Large intestine (tissue), 12 donors: ENCODE measurements at places on chromosomes 13 and 19. TPM values are rescaled to one million over a fixed set of nuclear protein-coding genes. Genes with fewer than 3 reads are reported as not detected.

GRCh38 chr19:49824662-49825061 is 6.6 kb downstream of the MED25 start:
- no peak for DNase-seq

GRCh38 chr13:46679369-46680120 is 117.4 kb downstream of the ESD start:
- DNase-seq: peak; percentile 75

GRCh38 chr13:32113532-32113931 is 82.0 kb downstream of the FRY start:
- no peak for DNase-seq

DNA sequence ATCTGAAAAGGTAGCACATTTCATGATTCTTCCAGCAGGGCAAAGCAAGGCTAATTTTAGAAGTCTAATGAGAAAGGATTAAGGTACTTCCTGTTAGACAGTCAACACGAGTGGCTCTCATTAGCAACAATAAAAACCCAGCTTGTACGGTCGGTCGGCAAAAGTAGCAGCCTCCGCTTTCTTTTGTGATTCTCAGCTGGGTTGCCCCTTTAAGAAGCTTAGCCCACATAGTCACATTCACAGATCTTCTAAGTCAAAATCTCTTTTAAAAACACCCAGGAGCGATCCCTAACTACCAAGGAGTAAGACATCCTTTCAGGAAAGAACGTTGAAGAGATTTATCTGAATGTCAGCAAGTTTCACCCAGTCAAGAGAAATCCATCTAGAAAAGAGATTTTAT is 684.8 kb downstream of the DIAPH3 start:
- DNase-seq: no peak

- DNase-seq: no peak
Observed at GRCh38 chr13:48252176-48252575, 19.2 kb downstream of the ITM2B start.

DNA sequence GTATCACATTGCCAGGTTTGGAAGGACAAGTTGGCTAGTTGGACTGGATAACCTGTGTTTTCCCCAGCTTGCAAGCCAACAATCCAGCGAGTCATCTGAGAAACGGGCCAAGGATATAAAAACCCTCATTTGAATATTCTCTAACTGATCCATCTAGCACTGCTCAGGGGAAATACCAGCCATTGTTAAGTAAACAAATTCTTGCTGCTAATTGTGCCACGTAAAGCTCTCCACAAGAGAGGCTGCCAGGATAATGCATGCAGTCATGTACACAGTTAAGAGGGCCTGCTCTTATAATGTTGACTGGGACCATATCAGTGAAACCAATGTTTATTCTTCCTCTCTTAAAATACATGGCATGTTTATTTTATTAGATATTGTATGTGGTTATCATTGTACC is 663.2 kb upstream of the SGCG start:
- DNase-seq: no peak

DNA sequence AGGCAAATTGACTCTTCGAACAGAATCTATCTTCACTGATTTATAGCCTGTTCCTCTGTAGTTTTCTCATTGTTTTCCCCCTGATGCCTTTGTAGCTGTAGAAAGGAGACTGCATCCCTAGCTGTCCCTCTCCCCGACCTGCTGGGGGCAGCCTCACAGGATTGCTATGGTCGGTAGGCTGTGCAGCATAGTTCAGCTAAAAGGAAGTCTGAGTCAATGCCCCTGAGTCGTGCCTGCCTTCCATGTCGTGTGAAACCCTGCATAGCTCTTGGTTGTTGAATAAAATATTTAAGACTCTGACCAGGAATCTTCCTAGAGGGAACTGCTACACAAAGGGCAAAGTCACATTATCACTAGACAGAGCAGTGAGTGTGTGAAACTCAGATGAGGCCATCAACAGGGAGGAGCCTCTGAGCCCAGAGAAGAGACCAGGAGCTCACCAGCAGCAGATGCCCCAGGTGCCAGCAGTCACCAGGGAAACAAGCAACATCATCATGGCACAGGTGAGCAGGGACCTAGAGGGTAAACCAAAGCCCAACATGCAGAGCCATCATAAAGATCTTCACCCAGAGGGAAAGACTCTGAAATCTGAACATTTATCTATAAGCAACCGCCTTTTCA is 108.4 kb upstream of the NBEA start:
- DNase-seq: no peak

- DNase-seq: peak; percentile 3
Observed at GRCh38 chr19:52140032-52140710, 433 bp upstream of the ZNF616 start.

DNA sequence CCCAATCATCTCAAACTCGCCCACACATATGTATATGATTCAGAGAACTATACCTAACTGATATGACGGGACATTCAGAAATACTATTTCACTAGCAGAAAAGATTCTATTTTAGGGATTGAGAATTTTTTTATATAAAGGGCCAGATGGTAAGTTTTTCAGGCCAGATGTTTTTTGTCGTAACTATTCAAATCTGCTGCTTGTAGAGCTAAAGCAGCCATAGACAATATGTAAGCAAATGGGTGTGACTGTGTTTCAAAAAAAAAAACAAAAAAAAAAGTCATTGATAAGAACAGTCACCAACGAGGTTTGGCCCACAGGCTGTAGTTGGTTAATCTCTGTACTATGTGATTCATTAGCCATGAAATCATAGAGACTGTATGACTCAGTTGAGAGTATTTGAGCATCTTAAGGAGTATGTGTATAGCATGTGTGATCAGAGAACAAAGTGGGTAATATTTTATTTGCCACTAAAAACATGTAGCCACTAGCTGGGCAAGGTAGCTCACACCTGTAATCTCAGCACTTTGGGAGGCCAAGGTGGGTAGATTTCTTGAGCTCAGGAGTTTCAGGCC is 2724.7 kb downstream of the PCDH9 start:
- no peak for DNase-seq

GRCh38 chr13:66273011-66273410 is 957.1 kb downstream of the PCDH9 start:
- no peak for DNase-seq

DNA sequence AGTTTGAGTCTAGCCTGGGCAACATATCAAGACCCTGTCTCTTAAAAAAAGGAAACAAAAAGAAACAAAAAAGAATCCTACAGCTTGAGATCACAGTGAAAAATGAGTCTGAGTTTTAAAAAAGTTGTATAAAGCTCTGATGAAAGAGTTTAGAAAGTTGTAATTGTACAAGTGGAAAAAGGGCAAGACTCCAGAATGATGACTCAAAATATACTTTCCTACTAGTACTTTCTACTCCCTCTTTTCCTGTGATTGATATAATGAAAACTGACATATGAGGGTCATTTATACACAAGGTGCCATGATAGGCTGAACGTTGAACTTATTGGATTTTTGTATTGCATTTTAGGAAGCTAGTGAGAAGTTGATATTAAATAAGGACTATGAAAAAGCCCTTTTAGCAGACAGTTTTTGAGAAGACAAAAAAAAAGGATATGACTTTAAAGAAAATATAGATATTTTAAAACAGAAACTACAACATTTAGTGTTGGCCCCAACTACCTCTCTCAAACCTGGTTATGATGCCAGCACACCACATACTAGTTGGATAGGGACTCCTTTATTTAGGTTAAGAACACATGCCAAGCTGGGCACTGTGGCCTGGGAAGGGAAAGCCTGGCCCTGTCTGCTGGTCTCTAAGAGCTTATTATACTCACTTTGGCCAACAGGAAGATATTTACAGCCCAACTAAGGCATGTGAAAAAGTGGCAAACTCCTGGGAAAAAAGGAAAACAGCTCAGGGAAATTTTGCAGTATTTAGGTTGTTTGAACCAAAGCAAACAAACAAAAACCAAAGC is 116.6 kb downstream of the KL start:
- no peak for DNase-seq

GRCh38 chr13:77697217-77698103 is at the start of gene SLAIN1:
Gene SLAIN1 (plus strand): TSS chr13:77697687. CDS start chr13:77697914, 227 bp downstream.
- DNase-seq: peak; percentile 43

DNA sequence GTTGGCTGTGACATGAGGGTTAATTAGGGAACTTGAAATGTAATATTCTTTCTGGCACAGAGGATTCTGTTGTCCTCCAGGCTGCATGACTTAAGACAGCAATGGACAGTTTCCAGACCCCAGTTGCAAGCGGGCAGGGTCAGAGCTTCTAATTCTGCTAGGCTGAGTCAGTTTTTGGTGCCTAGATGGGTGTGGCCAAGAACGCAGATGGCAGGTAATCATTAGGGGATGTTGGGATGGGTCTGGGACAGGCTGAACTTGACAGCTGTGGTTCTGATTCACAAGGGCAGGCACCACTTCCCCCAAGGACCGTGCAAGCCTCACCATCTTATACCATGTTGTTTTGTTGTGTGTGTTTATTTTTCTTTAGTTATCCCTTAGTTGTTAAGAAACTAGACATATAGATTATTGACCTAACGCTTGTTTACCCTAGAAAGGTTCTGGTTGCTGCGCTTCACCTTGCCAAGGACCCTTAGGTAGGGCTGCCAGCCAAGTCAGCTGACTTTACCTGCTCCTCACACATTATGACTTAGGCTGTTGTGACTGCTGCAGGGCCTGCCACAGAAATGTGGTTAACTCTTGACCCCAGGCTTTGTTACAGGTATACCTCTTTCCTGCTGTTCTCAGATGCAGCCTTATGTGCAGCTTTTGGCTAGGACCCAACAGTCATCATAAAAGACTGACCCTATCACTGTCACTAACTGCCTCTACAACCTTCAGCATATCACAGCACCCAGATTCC is 117.7 kb upstream of the KLF12 start:
- no peak for DNase-seq

GRCh38 chr13:111978546-111978945 is 88.4 kb upstream of the SOX1 start:
- no peak for DNase-seq

GRCh38 chr19:36169084-36169760 is 17.0 kb upstream of the COX7A1 start:
- peak; percentile 90 for DNase-seq

- DNase-seq: no peak
Observed at GRCh38 chr19:11539495-11540365, 1.1 kb downstream of the CNN1 start.

GRCh38 chr19:43224855-43225253 is 19.4 kb upstream of the PSG4 start:
- no peak for DNase-seq

GRCh38 chr13:113084094-113084942 is 21.3 kb upstream of the F7 start:
- DNase-seq: no peak

The CA11 gene
- 10.1 TPM for polyA plus RNA-seq

The OR7C1 gene
- 0.03 TPM for polyA plus RNA-seq

The FPR1 gene
- 0.66 TPM for polyA plus RNA-seq

The OR10H1 gene
- polyA plus RNA-seq: not detected

The PGLYRP2 gene
- polyA plus RNA-seq: not detected

The CADM4 gene
- polyA plus RNA-seq: 13.6 TPM

The HIF3A gene
- 165 TPM for polyA plus RNA-seq

The PSG2 gene
- not detected for polyA plus RNA-seq

The MZT1 gene
- 13.0 TPM for polyA plus RNA-seq

The RINL gene
- 31.8 TPM for polyA plus RNA-seq

The ZNF486 gene
- 9.0 TPM for polyA plus RNA-seq
